Glomerular endothelial cell (primary cell): ENCODE measurements at places on chromosomes 12 and 14.

- no peak for DNase-seq
Measured at GRCh38 chr12:120388691-120389481, 19.9 kb upstream of the MSI1 start.

DNA sequence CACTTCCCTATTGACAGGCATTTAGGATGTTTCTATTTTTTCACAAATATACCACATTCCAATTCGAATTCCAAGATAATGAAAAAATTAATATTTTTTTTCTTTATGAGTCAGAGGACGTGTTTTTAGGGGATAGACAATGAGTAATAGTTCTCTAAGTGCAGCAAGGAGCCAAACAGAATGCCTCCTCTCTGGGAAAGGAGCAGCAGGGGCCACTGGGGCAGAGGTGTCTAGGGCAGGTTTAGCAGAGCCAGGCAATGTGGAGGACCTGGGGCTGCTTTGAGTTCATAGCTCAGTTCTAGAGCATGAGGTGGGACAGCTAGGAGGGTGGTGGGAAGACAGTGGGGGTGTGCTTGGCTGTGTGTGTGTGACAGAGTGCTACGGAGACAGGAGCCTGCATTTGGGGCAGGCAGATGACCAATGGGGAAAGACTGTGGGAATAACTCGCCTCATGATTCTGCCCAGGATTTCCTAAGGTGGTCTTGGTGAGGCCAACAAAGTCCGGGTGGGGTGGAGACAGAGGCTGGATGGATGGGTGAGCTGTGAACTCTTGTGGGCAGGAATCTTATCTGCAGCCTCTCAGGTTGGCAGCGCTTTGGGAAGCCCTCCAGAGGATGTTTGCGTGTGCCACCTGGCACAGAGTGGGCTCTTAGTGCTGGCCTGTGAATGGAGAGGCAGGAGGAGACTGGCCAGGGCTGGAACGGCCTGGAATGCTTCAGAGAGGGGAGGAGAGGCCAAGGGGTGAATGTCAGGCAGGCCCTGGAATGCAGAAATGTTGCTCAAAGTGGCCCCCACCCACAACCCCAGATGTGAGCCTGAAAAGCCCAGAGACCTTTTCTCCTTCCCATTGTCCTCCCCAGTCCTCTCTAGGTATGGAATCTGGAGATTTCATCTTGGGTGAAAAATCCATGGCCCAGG lies 2.4 kb upstream of the KRT7 start:
- DNase-seq: no peak

GRCh38 chr12:20309504-20310148 lies 58.7 kb upstream of the PDE3A start:
- no peak for DNase-seq

GRCh38 chr12:62328296-62328921 lies 68.2 kb downstream of the USP15 start:
- DNase-seq: no peak

DNA sequence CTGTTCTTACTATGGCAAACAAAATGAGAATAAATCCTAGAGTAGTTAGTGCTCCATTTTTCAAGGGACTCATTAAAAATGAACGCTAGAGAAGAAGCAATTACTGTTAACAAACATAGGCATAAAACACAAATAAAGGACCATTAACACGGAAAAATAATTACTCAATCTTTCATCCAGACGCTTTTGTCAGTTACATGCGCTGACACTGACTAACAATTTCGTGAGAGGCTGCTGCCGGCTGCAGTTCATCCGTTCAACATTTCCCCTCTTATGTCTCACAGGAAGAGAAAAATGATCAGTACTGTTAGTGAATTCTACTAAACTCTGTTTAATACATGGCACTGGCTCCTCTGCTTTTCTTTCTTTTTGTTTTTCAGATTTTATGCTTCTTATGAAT lies 472.7 kb upstream of the FLRT2 start:
- DNase-seq: no peak

DNA sequence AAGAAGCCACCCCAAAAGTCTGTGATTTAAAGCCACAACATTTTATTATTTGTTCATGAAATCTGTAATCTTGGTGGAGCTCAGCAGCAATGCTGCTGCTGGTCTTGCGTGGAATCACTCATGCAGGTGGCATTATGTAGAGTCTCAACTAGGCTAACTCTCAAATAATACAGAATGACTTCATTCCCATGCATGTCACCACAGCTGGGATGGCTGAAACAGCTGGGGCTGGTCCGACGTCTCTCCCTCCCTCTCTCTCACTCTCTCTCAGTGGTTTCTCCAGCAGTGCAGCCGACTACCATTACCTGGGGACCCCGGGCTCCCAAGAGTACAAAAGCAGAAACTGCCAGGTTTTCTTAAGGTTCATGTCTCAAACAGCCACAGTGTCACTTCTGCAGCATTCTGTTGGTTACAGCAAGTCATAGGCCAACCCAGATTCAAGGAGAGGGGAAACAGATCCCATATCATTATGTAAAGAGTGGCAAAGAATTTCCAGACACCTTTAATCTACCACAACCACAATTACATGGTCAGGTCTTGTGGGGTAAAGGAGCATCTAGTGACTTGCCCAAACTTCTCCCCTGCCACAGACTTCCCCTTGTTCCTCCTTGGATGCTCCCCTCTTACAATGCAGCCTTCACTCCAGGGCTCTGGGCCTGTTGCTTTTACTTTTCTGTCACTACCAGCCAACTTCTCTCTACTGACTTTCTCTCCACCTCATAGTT lies 192.0 kb upstream of the HMGA2 start:
- no peak for DNase-seq

GRCh38 chr12:46356655-46357437 lies 15.7 kb downstream of the SLC38A2 start:
- no peak for DNase-seq

GRCh38 chr12:26434299-26435068 lies 239.1 kb downstream of the SSPN start:
- no peak for DNase-seq

- DNase-seq: no peak
Measured at GRCh38 chr14:100573757-100574641, 13.2 kb downstream of the BEGAIN start.

DNA sequence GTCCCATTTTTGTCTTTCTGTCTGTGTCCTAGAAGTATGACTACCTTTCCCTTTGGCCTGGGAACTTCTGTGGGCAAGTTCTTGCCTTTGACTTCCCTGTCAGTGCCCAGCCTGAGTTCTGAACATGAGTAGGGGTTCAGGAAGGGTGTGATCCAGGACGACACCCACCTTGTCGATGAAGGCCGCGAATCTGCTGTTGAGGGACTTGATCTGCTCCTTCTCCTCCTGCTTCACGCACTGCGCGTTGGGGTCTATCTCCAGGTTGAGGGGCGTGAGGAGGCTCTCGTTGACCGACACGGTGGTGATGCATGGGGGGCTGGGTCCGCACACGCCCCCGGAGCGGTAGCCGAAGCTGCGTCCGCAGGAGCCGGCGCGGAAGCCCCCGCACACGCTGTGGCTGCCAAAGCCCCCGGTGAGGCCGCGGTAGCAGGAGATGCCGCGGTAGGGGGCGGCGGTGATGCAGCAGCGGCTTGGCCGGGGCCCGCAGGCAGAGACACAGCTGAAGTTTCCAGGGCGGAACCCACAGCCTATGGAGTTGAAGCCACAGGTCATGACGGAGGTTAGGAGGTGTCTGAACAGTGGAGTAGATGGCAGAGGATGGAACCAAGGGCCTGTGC lies at the start of gene KRT83:
Gene KRT83 (minus strand): TSS at position 615 of the 617 bp plus-strand sequence. CDS start 63 bp downstream, at position 552.
- no peak for DNase-seq
